Activated T-helper 9 cell treated with anti-CD3 and anti-CD28 coated beads, Interleukin-2, amount 50 U/mL, for 16 hours (primary cell): ENCODE measurements at places on chromosomes 13 and 19.

DNA sequence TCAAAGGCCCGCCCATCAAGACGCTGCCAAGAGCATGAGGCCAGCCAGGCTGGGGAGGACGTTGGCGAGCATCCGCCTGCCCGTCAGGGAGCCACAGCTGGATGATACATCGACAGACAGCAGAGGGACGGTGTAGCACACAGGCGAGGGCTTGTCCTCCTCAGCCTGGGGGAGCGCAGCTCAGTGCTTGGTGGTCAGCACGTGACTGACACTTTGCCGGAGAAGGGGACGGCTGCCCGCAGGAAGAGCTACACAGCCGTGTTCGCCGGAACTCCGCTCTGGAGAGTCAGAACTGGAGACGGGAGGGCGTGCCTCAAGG is 34.1 kb downstream of the CSNK1G2 start:
- DNase-seq, result no peak

GRCh38 chr19:31232180-31232579 is 117.1 kb downstream of the TSHZ3 start:
- DNase-seq, result no peak

DNA sequence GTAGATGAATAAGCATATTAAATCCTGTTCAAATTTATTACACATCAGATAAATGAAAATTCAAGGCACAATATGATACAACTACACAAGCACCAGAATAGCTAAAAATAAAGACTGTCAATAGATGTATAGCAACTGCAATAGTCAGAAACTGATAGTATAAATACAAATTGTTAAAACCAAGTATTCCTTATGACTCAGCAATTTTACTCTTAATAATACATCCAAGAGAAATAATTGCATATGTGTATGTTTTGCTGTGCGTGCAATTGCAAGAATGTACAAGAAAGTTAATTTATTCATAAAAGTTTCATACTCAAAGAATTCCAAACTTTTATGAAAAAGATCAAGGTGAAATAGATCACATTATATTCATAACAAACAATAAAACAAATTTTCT is 1338.1 kb downstream of the OLFM4 start:
- no peak for DNase-seq

DNA sequence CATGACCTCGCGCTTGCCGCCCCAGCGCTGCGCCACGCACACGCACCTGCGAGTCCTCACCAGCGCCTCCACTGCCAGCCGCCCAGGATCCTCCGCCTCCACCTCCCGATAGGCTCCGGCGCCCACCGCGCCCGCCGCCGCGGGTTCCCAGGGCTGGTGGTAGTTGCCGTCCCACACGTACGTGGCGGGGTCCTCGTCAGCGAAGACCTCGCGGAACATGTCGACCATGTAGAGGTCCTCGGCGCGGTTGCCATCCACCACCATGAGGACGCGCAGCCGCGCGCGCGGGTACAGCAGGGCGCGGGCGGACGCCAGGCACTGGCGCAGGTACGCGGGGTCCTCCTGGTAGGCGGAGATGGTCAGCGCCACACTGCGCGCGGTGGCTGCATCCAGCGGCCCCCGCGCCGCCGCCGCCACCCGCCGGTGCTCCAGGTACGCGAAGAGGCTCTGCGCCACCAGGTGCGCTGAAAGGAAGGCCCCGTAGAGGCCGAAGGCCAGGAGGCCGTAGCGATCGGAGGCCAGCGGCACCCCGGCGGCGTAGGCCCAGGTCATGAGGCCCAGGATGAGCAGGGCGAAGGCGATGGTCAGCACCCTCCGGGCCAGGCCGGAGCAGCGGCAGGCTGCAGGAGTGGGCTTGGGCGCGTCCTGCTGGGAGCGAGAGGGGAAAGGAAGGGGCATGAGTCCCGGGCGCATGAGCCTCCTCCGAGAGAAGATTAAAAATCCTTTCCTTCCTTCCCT is 4.4 kb downstream of the HAS1 start:
- no peak for DNase-seq

GRCh38 chr13:113001241-113002140 is 32.5 kb downstream of the MCF2L start:
- DNase-seq, result no peak

DNA sequence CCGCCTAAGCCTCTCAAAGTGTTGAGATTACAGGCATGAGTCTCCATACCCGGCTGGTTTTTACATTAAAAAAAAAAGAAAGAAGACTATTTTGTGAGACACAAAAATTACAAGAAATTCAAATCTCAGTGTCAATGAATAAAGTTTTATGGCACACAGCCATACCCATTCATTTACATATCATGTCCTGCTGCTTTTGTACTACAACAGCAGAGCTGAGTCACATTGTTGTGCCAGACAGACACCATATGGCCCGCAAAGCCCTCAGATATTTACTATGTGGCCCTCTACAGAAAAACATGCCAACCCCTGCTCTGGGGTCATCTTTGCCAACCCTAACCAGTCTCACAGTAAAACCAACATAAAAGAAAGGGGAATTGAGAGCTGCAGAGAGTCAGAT is 5.3 kb downstream of the SMIM7 start:
- no peak for DNase-seq
